ENCODE measurements at places on chromosomes 12 and 14.

DNA sequence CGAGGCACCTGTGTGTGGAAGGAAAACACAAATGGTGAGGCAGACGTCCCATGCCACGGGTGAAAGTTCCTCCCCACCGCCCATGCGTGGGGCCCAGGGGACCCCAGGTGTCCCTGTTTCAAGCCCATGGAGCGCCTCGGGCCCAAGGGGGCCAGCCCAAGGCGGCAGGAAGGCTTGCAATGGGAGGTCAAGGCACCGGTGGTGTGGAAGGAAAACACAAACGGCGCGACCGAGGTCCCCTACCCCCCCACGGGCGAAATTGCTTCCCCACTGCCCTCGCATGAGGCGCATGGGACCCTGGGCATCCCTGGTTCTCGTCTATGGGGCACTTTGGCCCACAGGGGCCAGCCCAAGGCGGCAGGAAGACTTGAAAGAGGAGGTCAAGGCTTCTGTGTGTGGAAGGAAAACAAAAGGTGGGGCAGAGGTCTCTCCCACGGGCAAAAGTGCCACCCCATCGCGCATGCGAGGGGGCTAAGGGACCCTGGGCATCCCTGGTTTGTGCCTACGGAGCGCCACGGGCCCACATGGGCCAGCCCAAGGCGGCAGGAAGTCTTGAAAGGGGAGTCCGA lies 379.4 kb downstream of the ALG10 start:
- no peak for DNase-seq

DNA sequence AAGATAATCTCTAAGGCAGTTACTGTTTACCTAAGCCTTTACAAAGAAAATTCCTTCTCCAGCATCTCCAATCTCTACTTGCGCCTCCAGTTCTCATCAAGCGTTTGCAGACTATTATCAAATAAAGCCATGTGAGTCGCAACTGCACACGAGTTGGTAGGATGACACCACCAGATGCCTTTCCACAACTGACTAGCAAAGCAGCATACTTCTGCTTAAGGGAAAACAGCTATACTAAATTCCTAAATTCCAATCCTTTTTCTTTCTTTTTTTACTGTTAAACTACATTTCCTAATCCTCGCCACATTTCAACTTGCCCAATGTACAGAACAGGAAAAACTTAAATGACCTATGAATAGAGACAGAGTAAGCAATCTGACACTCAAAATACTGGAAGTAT lies 166.7 kb downstream of the ITPR2 start:
- DNase-seq = no peak

DNA sequence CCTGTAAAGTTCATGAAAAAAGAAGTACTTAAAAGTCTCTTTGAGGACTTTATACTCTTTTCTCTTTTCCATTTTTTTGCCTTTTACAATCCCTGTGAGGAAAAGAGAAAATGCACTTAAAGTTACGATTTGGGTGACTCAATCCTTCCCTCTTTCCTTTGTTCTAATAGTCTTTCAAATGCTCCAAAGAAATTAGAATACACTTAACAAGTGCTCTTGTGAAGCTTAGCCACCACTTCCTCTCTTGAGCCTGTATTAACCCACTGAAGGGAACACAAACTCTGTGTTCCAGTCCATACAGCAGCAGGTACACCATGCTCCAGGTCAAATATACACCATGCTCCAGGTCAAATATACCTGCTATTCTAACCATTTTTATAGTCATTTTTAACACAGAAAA lies 581.1 kb upstream of the MGAT4C start:
- no peak for DNase-seq

GRCh38 chr12:26422839-26423398 lies 227.5 kb downstream of the SSPN start:
- no peak for DNase-seq

DNA sequence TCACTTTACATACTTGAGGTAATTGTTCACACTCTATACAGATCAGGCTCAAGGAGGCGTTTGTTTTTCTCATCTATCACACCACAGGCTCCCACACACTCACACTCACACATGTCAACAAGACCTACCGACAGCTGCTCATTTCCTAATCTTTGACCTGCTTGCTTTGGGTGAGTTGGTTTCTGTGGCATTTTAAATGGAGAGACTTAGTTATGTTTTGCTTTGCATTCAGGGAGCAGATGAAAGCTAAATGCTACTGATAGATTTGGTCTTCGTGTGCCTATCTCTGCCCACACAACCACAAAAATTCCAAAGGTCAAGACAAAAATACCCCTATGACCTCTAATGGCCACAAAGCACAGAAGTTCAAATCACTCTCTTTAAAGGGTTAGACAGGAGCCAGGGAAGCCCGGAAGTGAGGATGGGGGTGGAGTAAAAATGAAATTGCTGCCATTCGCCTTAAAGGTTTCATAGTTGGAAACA lies 203.5 kb upstream of the G2E3 start:
- DNase-seq = no peak

DNA sequence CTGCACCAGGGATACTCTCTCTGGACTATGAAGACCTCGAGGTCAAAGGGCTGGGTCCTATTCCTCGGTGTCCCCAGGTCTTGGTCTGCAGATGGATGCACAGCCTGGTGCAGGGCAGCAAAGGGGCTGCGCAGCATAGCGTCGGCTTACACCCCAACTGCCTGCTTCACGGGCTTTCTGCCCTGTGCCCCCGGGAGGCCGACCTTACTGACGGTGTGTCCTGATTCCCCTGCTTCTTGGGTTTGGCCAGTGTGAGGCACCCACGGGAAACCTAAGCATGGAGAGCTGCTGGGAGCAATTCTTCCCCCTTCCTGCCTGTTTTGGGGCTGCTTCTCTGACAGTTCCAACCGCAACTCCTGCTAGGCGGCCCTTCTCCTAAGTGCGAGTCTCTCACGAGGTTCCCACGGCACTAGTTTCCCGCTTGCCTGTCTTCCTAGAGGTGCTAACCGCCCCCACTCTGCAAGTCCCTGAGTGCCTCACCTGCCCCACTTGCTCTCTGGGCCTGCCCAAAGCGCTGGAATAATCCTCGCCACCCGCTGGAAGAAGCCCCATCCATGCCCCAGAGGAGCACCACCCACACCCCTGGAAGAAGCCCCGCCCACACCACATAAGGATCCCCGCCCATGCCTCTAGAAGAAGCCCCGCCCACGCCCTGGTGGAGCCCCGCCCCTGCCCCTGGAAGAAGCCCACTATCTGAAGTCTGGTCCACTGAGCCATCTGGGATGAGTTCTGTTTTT lies 54.0 kb downstream of the PRIMA1 start:
- no peak for DNase-seq

- DNase-seq = no peak
Measured at GRCh38 chr14:104215706-104216334, 77.4 kb downstream of the KIF26A start.

DNA sequence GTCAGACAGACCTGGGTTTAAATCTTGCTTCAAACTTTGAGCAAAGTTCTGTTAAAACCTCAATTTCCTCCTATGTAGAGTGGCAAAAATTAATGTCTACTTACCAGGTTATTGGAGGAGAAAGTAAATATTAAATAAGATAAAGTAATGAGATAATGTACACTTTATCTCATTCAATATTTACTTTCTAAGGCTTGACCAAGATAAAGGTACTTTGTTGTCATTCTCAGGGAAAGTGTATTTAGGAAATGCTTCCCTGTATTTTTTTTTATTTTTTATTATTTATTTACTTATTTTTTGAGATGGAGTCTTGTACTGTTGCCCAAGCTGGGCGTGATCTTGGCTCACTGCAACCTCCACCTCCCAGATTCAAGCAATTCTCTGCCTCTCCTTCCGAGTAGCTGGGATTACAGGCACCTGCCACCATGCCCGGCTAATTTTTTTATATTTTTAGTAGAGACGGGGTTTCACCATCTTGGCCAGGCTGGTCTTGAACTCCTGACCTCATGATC lies 4.7 kb downstream of the FAM161B start:
- DNase-seq = no peak

DNA sequence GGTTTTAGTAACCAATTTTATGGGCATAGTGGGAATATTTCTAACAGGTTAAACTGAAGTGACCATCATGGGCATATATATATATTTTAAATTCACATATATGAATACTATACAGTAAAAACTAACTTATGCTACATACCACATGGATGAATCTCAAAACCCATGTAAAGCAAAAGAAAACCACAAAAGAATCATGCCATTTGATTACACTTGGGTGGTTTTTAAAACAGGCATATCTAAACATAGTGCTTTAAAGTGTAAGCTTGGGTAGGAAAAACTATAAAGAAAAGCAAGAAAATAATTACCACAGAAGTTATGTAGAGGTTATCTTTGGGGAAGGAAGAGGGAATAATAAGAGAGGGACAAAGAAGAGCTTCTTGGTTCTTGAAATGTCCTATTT lies 326.1 kb downstream of the NAV3 start:
- DNase-seq = no peak

- DNase-seq = no peak
Measured at GRCh38 chr12:50241178-50241577, 42.1 kb downstream of the LIMA1 start.

DNA sequence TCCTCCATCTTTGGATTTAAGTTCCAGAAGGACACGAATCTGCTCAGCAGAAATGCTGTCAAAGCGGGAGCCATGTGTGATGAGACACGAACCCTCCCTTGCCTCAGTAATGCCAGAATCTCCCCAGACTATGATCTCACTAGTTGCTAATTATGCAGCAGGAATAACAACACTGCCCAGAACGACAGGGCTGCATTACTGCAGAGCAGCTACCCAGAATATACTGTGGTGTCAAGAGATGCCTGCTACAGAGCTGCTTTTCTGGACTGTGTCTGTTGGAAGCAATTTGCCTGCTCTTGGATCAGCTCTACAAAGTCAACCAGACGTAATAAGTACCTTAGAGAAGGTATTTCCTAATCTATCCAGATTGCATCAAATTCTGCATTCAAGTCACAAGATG lies 5.5 kb downstream of the CSRNP2 start:
- DNase-seq = no peak

GRCh38 chr12:54443446-54443845 lies 24.4 kb upstream of the ITGA5 start:
- DNase-seq = no peak

GRCh38 chr14:99816642-99817041 lies 23.4 kb downstream of the EML1 start:
- DNase-seq = no peak

DNA sequence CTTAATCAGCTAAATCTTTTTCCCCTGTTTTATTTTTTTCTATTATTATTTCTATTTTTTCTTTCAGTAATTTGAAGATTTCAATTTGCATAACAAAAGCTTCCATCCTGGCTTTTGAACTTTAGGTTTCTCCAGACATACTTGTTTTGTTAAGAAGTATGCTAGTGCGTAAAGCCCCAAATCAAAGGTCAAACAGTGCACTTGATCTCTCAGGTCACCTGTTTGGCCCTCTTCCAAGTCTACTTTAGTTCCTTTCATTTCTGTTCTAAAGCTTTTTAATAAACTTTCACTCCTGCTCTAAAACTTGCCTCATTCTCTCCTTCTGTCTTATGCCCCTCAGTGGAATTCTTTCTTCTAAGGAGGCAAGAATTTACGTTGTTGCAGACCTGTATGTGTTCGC lies 54.6 kb upstream of the ATXN7L3B start:
- DNase-seq = no peak

All from KG1 (cell line).